ENCODE measurements at places on chromosomes 4 and X. TPM values are rescaled to one million over a fixed set of nuclear protein-coding genes. Genes with fewer than 3 reads are reported as not detected.

Gene FAT4
- total RNA-seq = not detected

GRCh38 chr4:16048619-16049419 lies 35.0 kb downstream of the PROM1 start:
- DNase-seq = no peak

DNA sequence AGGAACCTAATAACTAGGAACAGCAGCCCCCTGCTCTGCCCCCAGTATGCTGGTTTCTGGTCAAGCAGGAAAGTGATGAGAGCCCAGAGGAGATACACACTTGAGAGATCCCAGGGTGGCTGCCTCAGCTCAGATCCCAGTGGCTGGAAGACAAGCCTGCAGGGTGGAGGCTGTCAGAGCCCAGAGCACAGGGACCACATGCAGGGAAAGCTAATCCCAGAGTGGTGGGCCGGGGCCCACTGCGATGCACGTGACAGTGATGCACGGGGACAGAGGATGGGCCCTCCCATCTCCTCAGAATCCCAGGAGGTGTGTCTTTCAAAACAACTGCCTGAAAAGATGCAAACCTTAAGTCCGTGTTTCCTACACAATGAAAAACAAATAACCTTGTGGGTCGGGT lies 29.1 kb upstream of the CRMP1 start:
- no peak for DNase-seq

GRCh38 chr4:15777697-15778288 lies 335 bp upstream of the CD38 start:
- DNase-seq = no peak

DNA sequence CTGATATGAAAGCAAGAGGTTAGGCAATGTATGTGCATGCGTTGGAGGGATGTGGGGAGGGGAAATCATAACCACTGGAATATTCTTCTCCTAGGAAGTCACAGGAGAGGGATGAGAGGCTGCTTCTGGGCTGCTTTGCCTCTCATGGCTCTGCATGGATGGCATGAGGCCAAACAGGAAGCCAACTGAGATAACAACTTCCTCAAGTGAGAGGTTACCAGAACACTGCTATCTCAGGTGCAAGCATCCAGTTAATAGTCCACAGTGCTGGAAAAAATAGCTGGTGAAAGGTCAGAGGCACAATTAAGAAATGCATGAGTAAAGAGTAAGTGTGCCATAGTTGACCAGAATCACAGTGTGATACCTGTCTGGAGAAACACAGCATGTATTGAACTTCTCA lies 113.3 kb downstream of the ELOVL6 start:
- DNase-seq = no peak
